ENCODE measurements at places on chromosomes 3 and 15.
A peak's percentile ranks its signal among the peaks of the same experiment; 100 is the strongest.

DNA sequence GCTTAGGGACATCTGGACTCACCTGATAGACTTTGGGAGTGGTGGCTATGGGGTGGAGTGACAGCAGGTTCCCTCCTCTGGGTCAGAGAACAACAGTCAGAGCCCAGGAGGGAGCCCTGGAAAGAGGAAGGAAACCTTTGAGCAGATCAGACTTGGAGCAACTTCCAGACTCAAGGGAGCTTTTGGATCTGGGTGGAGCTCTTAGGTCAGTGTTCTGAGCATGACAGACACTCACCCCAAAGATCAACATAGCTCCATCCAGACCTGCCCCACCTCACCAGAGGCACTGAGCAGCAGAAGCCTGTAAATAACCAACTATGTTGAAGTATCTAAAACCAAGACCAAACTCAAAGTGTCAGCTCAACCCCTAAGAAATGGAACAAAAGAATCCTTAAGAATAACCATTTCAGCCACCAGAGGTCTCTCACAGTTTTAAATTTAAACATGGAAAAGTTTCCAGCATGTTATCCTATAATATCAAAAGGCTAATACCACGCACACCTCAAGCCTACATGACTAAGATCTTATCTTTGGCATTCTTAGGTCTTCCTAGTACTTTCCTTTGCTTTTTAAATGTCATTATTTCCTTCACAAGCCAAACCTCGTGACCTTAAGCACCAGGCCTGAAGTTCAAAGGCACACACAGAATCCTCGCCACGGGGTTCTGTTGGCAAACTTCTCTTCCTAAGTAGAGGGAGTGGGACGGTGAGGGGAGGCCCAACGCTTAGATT, 56.4 kb downstream of the UMPS start:
- DNase-seq, result no peak

GRCh38 chr3:133943639-133944141, 48.0 kb upstream of the RAB6B start:
- DNase-seq, result no peak

DNA sequence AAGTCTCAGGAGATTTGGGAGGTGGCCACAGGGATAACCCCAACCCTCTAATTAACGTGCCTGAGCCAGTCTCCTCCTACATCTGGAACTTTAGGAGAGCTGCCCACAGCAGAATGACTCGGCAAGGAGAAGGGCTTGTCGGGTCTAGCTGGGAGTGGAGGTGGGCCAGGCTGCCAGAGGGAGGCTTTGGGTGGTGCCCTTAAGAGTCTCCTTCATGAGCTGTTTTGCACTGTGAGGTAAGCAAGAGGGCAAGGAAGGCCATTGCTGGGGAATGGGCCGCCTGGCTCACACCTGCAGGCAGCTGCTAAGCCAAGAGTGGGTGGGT, 3.6 kb upstream of the TNK2 start:
- no peak for DNase-seq

DNA sequence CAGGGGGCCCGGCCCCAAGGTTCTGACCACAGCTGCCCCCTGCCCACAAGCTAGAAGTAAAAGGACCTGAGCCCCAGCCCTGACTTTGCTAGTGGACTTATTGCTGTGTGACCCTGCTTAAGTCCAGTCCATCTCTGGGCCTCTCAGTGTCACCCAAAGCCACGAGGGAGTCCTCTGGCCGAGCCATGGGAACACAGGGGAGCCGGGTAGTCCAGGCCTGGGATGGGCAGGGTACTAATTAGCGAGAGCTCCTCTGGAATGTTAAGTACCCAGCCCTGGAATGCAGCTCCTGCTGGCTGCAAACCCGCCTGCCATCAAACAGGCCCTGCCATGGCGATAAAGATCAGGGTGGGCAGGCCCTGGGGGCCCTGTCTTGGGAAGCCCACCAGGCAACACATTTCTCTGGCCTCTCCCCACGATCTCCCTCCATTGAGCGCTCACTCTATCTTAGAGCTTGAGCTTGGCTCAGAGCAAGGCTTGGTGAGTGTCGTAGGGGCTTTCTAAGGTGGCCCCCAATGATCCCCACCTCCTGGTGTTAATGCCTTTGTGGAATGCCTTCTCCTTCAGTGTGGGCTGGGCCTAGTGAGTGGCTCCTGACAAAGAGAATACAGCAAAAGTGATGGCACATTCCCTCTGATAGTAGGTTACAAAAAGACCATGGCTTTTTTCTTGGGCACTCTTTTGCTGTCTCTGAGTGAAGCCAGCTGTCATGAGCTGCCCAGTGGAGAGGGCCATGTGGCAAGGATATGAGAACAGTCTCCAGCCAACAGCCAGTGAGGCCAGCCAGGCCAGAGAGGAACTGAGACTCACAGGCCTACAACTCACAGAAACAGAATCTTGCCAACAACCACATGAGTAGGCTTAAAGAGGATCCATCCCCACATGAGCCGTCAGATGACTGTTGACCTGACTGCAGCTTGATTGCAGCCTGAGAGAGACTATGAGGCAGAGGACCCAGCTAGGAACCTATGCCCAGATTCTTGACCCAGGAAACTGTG, 133.1 kb downstream of the SMAD6 start:
- no peak for DNase-seq

GRCh38 chr3:191919491-191920026, 458.6 kb downstream of the PYDC2 start:
- DNase-seq, result no peak

DNA sequence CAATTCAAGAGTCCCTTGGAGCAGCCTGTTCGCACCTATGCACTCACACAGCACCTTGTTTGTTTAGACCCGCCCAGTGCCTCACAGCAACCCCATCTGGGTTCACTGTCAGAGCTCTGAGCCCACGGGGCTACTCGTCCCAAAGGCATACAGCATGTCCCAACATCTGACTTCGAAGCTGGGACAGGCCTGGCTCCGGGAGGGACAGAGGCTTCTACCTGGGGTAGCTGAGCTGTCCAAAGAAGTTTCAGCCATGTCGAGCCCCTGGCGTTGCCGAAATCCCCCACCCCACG, 28.6 kb upstream of the CYP11A1 start:
- no peak for DNase-seq

GRCh38 chr15:40925863-40926658, 3.1 kb upstream of the DLL4 start:
- no peak for DNase-seq

- DNase-seq, result no peak
Observed at GRCh38 chr3:126987596-126987995, 4.7 kb downstream of the PLXNA1 start.

- no peak for DNase-seq
Observed at GRCh38 chr3:188187053-188187452, 33.1 kb downstream of the LPP start.

- DNase-seq, result no peak
Observed at GRCh38 chr3:12932347-12932746, 91.0 kb upstream of the RPL32 start.

GRCh38 chr15:33126559-33127290, 67.8 kb downstream of the FMN1 start:
- no peak for DNase-seq

DNA sequence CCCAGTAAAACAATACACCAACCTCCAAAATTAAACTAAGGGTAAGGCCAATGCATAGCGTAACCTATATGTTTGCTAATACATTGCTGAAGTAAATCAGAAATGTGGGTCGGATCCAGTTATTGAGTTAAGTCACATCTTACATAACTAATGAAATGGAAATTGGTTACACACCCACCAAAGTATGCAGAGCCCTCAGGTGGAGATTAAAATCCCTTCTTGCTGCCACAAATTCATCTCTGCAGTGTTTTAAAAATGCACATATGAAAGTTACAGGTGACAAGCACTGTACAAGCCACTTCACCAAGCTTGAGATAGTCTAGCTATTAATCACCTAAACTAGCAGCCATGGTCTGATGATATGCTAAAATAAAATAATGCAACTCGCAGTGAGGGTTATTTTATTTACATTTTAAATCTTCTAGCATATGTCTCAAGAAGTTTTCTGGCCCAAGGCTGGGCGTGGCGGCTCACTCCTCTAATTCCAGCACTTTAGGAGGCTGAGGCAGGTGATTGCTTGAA, 130.6 kb downstream of the AQP9 start:
- no peak for DNase-seq

GRCh38 chr3:34056951-34057390, 258.5 kb downstream of the PDCD6IP start:
- DNase-seq, result peak; percentile 31

GRCh38 chr15:59994888-59995557, 9.1 kb upstream of the FOXB1 start:
- no peak for DNase-seq

- no peak for DNase-seq
Observed at GRCh38 chr3:117454254-117454653, 744.7 kb downstream of the TUSC7 start.

- DNase-seq, result no peak
Observed at GRCh38 chr3:17411157-17411877, 331.1 kb downstream of the TBC1D5 start.

DNA sequence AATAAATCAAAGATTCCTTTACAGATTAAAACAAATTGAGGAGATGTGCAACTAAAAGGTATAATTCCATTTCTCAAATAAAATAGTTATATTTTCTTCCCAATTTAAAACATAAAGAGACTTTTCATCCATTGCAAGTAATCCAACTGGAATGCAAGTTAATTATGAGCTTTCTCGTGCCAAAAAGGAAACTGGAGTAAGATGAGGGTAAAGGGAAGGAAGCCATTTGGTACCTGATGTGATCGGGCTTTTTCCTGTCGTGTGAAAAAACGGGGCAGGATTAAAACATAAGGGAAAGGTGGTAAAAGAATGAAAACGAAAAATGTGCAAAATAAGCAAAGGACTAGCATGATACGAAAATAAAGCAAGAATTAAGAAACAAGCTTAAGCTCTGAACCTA, 41.8 kb upstream of the XXYLT1 start:
- DNase-seq, result no peak

DNA sequence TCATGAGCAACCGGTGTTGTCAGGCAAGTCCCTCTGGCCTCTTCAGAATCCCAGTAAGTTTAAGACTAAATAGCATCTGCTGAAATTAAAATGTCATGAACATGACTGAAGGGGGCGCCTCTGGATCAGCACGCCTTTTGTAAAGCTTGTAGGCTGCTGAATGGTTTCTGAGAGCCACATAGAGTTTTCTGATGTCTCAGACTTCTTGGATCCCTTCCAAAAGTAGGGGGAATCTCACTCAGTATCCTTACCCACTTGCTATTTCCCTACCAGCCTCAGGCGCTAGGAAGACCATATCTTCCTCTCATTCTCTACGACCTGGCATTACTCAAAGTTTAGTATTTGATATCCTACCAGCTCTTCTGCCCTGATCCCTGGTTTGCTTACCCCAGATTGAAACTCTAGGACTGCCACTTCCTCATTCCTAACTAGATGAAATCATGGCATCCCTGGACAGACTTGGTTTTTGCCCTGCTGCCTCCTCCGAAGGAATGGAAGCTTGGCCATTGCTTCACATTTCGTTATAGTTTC, 62.7 kb upstream of the CD47 start:
- DNase-seq, result peak; percentile 63

DNA sequence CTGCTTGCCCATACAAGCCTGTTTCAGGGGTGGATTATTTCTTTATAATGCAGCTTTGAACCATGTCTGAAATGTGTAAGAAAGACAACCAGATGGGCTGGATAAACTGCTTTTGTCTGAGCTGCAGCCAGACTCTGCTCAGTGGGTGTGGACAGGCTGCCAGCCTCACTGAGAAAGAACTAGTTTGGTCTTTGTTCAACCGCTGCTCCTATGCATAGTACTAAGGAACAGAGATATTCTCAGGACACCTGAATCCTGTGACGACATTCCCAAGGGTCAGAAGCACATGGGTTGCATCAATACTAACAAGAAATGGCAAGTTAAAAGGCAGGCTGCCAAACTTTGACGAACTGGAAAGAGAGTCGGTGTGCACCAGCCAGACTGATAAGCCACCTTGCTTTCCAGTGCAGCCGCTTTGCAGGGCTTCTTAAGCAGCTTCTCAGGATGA, 57.2 kb downstream of the PLD1 start:
- no peak for DNase-seq

GRCh38 chr3:52469001-52469400, 13.6 kb downstream of the NISCH start:
- no peak for DNase-seq

- no peak for DNase-seq
Observed at GRCh38 chr3:150180334-150180733, 209.6 kb upstream of the PFN2 start.

- DNase-seq, result no peak
Observed at GRCh38 chr15:60762638-60763037, 283.7 kb upstream of the ICE2 start.

GRCh38 chr3:131216330-131216729, 165.2 kb upstream of the NUDT16 start:
- DNase-seq, result no peak

DNA sequence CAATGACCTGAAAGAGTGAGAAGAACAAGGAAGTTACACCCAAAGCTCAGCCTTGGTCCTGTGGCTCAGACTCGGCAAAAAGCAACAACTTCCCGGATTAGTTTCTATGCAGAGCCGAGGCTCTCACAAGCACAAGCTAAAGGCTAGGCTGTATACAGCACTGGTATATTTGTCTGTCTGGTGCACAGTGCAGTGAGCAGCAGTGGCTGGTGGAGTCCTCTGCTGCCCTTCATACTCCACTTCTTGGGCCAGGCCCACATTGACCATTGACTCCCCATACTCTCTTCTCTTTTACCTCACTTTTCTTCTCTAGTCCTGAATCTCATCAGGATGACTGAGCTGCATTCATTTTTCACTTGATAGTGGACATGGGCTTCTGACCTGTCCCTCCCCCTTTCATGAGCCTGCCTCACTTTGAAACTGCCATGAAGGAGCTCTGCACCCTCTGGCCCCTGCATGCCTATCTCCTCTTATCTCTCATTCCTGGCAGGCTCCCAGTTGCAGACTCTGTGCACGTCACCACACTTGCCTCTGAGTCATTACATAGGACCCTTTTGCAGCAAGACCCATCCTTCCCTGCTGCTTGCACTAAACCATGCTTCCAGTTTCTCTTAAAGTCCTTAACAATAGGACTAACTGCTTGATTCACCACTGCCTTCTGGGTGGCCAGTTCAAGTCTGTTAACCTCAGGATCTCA, 379.3 kb downstream of the NTRK3 start:
- DNase-seq, result no peak

DNA sequence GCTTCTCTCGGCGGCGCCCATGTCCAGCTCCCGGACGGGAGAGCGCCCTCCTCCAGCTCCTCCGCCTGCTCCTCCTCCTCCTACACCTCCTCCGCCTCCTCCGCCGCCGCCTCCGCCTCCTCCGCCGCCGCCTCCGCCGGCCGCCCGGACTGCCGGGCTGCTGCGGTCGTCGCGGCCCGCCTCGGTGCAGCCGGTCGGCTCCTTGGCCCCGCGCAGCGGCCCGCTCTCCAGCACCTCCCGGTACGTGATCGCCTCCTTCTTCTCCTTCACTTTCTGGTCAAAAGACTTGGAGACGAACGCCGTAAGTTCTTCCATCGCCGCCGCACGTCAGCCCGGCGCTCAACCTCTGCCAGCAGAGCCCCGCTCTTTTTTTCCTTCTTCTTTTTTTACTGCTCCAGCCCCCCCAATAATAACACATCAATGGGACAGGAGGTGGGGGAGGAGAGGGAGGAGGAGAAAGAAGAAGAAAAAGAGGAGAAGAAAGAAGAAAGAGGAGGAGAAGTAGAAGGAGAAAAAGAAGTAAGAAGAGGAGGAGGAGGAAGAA, 438 bp downstream of the SHOX2 start:
- no peak for DNase-seq

Data from activated CD4-positive, alpha-beta memory T cell treated with anti-CD3 and anti-CD28 coated beads, Interleukin-2, amount 10 ng/mL, durations not matched to agents 7 days and 5 days (primary cell).